ENCODE measurements at places on chromosomes 1 and 21.

DNA sequence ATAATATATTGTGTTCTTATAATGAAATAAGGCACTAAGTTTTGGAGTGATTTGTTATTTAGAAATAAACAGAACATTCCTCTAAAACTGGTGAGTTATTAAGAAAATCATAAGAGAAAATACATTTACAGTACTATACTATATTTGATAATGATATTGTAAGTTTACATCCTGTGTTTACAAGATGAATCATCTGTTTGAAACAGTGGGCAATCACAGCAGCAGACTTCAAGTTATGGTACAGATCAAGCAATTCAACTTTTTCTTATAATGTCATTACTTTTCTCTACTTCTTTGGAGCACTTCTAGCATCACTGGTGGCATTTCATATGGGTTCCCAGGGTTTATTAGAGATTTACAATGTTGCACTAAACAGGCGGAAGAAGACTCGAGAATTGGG lies 86.5 kb upstream of the BRINP3 start:
- DNase-seq: no peak

GRCh38 chr1:248613742-248614141 lies 16.2 kb upstream of the OR2T10 start:
- DNase-seq: no peak

GRCh38 chr1:206963740-206964139 lies 6.5 kb downstream of the FCAMR start:
- DNase-seq: no peak

GRCh38 chr1:234899730-234900072 lies 228.9 kb downstream of the TOMM20 start:
- DNase-seq: no peak

GRCh38 chr1:181173761-181174447 lies 85.4 kb downstream of the IER5 start:
- no peak for DNase-seq

- no peak for DNase-seq
Observed at GRCh38 chr1:59046730-59047157, 250.2 kb upstream of the FGGY start.

GRCh38 chr1:159945483-159946241 lies at the start of gene IGSF9:
TSS of gene IGSF9 (minus strand) at chr1:159945613. CDS start at chr1:159943454, 2,159 bp downstream.
- DNase-seq: no peak

DNA sequence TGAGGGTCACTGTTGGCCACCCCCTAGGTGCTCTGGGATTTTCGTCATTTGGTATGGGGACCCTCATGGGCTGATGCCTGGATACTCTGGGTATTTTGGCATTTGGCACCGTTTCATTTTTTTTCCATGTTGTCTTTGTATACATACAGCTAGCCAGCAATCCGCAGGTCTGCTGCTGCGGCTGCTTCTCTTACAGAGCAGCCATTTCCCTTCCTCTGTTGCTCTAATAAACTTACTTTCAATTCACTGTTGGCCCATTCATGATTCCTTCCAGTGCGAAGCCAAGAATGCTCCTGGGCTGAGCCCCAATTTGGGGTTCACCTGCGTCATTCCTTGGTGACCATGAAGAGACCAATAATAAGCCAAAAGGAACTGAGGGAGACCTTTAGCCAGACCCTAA lies 21.5 kb downstream of the GON4L start:
- no peak for DNase-seq

- no peak for DNase-seq
Observed at GRCh38 chr1:201128962-201129361, 2.0 kb upstream of the ASCL5 start.

DNA sequence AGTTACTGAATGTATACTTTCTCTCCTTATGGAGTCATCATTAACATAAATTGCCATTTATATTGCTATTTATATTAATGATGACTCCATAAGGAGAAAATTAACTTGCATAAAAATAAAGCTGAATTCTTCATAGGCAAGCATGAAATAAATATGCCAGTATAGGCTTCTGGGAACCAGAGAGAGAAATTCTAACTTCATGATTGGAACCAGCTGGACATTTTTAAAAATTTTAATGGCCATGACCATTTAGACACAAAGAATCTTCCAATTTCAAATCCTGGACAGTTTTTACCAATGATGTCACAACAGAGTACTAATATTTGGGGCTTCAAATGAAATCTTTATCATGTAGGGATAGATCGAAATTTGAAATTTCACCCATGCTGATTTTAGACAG lies 268.7 kb downstream of the PTGER3 start:
- no peak for DNase-seq
